ENCODE measurements at places on chromosomes 2 and 18. TPM values are rescaled to one million over a fixed set of nuclear protein-coding genes. Genes with fewer than 3 reads are reported as not detected.

The TBR1 gene
- polyA plus RNA-seq, result not detected

The MROH2A gene
- not detected for polyA plus RNA-seq

The ZNF513 gene
- polyA plus RNA-seq, result 15.4 TPM

DNA sequence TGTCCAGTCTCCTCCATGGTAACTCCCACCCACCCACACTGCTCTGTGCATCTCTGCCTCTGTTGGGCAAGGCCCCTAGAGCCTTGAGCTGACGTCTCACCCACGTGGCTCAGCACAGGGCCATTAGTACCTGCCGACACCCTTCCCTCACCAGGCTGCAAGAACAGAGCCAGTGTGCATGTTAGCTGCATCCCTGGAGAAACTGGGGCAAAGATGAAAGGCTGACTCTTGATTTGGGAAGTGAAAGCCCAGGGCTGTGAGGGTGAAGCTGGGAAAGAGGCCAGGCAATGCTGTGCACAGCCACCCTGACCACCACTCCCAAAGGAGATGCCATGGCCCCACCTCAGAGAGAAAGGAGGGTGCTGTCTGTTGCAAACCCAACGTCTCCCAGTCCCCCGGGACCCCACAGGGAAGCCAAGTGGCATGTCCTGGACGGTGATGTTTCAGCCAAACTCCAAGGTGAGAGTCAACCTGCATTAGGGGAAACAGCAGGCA lies 20.0 kb upstream of the HPCAL1 start:
- DNase-seq, result no peak

The GMPPA gene
- polyA plus RNA-seq, result 26.9 TPM

- no peak for DNase-seq
These were observed 168.3 kb downstream of the OTX1 start for GRCh38 chr2:63218800-63219526.

GRCh38 chr18:12304351-12305210 lies 3.5 kb upstream of the TUBB6 start:
- no peak for DNase-seq

GRCh38 chr2:68784915-68785314 lies 50.3 kb downstream of the ARHGAP25 start:
- DNase-seq, result no peak

The STARD6 gene
- not detected for polyA plus RNA-seq

All from hindlimb muscle (tissue), 1 donor.